Transverse colon (tissue), 4 donors: ENCODE measurements at places on chromosomes 4 and X. TPM values are rescaled to one million over a fixed set of nuclear protein-coding genes. Genes with fewer than 3 reads are reported as not detected.

The CAPN6 gene
- total RNA-seq, result 6.7 TPM

The SMIM10L2A gene
- 0.41 TPM for total RNA-seq

The MAGEB1 gene
- total RNA-seq, result not detected

The PPP1R2C gene
- not detected for total RNA-seq

The KLHL8 gene
- total RNA-seq, result 9.4 TPM

The CDKL2 gene
- total RNA-seq, result 7.6 TPM

DNA sequence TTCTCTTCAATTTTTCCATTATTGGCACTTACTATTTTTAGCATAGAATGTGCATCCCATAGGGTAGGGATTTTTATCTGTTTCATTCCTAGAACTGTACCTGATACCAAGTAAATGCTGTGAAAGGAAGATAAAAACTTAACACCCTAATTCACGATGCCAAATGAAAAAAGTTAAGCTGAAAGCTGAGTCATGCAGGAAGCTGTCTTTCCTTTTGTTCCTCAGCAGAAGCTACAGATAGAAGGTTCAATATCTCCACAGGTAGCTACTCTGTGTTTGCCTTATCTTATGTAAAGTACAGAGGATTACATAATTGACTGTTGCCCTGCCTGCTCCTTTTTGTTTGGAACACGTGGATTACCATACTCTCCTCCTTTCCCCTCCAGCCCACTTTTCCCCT, 77.0 kb downstream of the LRP2BP start:
- H3K27me3 ChIP-seq, result no peaks in the 10 kb centered on the region
- H3K4me1 ChIP-seq, result no peaks in the 10 kb centered on the region
- H3K27ac ChIP-seq, result no peak overlapping the region

DNA sequence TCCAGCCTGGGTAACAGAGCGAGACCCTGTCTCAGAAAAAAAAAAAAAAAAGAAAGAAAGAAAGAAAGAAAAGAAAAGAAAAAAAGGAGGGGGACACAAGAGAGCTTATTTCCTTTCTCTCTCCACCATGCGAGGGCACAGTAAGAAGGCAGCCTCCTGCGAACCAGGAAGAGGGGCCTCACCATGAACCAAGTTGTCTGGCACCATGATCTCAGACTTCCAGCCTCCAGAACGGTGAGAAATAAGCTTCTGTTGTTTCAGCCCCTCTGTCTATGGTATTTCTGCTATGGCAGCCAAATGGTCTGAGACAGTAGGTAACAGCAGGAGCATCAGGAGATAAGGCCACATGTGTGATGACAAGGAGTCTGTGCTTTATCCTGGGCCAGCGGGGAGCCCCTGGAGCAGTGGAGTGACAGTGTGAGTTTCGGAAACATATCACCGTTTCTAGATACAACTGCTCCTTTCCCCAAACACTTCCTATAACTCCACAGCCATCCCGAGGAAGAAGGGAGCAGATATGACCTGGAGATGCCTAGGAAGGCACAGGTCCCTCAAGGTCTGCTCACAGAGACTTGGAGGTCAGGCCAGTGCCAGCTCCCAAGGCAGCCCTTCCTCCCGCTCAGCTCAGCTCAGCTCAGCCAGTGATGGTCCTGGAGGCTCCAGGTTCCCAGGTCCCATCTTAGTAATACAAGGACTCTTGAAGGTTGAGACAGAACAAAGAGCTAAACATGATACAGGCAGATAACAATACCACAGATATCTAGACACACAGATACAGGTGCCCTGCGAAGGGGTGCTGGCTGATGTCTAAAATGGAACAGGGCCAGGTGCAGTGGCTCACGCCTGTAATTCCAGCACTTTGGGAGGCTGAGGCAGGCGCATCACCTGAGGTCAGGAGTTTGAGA, 17.7 kb downstream of the JAKMIP1 start:
- H3K27me3 ChIP-seq, result no peaks in the 10 kb centered on the region
- H3K4me3 ChIP-seq, result no peak overlapping the region
- no peak overlapping the region for H3K27ac ChIP-seq

GRCh38 chr4:43330288-43330687, 437.8 kb downstream of the GRXCR1 start:
- H3K4me1 ChIP-seq, result no peaks in the 10 kb centered on the region
- no peak overlapping the region for H3K4me3 ChIP-seq
- no peak overlapping the region for H3K27ac ChIP-seq
- no peaks in the 10 kb centered on the region for H3K27me3 ChIP-seq

GRCh38 chr4:67727124-67727850, 26.3 kb upstream of the UBA6 start:
- no peak for DNase-seq
- H3K27ac ChIP-seq, result no peak overlapping the region
- H3K36me3 ChIP-seq, result no peaks in the 10 kb centered on the region
- H3K4me1 ChIP-seq, result no peaks in the 10 kb centered on the region

DNA sequence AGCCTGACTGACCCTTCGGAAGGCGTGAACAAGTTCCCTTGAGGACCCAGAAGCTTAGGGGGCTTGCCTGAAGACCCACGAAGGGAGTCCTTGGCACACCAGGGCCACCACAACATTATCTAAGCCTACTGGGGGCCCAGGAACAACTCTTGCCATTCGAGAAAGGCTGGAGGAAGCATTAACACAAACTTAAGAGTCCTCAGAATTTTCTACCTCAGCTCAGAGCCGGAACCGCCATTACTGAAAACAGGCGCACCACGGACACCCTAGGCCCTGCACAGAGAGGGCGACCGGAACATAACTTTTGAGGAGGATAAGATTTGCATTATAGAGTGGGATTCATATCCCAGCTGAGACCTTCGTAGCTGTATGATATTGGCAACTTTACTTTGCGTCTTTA, 229.1 kb downstream of the ADAM29 start:
- no peak overlapping the region for H3K27ac ChIP-seq
- no peaks in the 10 kb centered on the region for H3K27me3 ChIP-seq
- no peak for DNase-seq

- H3K4me3 ChIP-seq, result no peak overlapping the region
- peaks cover 44% of the 10 kb centered on the region for H3K4me1 ChIP-seq
- peak overlapping the region; percentile 45 for H3K27ac ChIP-seq
- no peaks in the 10 kb centered on the region for H3K36me3 ChIP-seq
- no peak for DNase-seq
These were observed 200.3 kb downstream of the PDGFC start for GRCh38 chr4:156771171-156771837.

- H3K4me3 ChIP-seq, result no peak overlapping the region
- no peaks in the 10 kb centered on the region for H3K27me3 ChIP-seq
- H3K27ac ChIP-seq, result no peak overlapping the region
- no peaks in the 10 kb centered on the region for H3K36me3 ChIP-seq
- peaks cover 15% of the 10 kb centered on the region for H3K4me1 ChIP-seq
These were observed 17.8 kb downstream of the CTBP1 start for GRCh38 chr4:1230971-1231636.

DNA sequence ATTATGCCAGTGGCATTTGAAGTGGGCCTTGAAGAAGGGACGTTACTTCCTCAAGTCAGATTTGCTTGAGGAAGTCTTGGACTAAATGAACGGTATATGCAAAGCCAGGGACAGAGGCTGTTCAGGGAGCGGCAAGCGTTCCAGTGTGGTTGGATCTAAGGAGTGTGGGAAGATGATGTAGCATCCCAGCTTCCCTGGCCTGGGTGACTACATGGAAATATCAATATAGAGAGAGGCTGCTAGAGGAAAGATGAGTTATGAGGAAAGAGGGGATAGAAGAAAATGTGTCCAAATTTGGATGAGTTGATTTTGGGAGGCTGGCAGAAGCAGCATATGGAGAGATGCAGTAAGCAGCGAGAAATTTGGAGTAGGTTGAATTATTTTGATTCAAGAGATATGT, 432.5 kb upstream of the TENM3 start:
- H3K4me1 ChIP-seq, result no peaks in the 10 kb centered on the region
- H3K27me3 ChIP-seq, result no peaks in the 10 kb centered on the region
- H3K27ac ChIP-seq, result no peak overlapping the region

GRCh38 chr4:113481820-113482219, 279.7 kb downstream of the CAMK2D start:
- no peak overlapping the region for H3K27ac ChIP-seq
- no peaks in the 10 kb centered on the region for H3K27me3 ChIP-seq
- DNase-seq, result no peak
- H3K36me3 ChIP-seq, result no peaks in the 10 kb centered on the region
- no peak overlapping the region for H3K4me3 ChIP-seq
- H3K4me1 ChIP-seq, result no peaks in the 10 kb centered on the region

GRCh38 chr4:56156141-56156540, 207.4 kb downstream of the CEP135 start:
- no peak overlapping the region for H3K4me3 ChIP-seq
- no peaks in the 10 kb centered on the region for H3K4me1 ChIP-seq
- no peak overlapping the region for H3K27ac ChIP-seq

- H3K27ac ChIP-seq, result no peak overlapping the region
- H3K27me3 ChIP-seq, result no peaks in the 10 kb centered on the region
- H3K4me3 ChIP-seq, result no peak overlapping the region
- no peaks in the 10 kb centered on the region for H3K36me3 ChIP-seq
- no peaks in the 10 kb centered on the region for H3K4me1 ChIP-seq
These were observed 498.4 kb downstream of the MID1IP1 start for GRCh38 chrX:39299615-39300014.

DNA sequence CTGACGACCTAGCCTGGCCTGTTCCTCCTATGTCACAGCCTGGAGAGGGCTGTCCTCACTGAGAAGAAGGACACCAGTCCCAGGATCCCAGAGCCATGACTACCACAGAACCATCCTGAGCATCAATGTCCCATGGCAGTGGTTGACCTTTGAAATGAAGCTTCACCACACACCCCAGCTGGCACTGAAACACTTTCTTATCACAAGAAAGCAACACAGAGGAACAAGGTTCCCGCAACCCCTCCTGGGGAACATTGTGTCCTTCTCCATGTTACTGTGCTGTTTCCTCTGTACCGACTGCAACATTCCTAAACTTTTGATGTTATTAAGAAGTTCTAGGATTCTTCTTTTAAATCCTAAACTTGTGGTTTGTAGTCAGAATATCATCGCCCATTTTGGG, 21.2 kb upstream of the FAM156A start:
- no peaks in the 10 kb centered on the region for H3K4me1 ChIP-seq
- H3K27me3 ChIP-seq, result no peaks in the 10 kb centered on the region
- no peak overlapping the region for H3K27ac ChIP-seq
- no peak overlapping the region for H3K4me3 ChIP-seq

DNA sequence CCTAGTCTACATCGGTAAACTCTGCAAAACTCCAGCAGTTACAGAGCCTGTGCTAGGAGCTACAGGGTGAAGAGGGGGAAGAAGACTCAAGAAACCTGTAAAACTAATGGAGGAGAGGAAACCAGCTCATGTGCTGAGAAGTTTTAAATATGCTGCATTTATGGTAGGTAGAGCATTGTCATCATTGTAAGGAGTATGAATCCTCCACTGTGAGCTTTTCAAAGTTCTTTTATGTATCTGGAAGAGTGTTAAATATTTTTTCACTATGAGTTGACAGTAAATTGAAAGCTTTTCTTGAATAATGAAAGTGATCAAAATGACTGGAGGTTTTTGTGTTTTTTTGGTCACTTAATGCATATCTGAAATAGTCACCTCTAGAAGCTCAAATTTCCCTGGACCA, 46.2 kb downstream of the SEPTIN11 start:
- H3K4me1 ChIP-seq, result no peaks in the 10 kb centered on the region
- no peaks in the 10 kb centered on the region for H3K36me3 ChIP-seq
- H3K4me3 ChIP-seq, result no peak overlapping the region
- no peaks in the 10 kb centered on the region for H3K27me3 ChIP-seq
- no peak overlapping the region for H3K27ac ChIP-seq
- no peak for DNase-seq

GRCh38 chr4:106116025-106116424, 200.0 kb downstream of the TBCK start:
- H3K4me3 ChIP-seq, result no peak overlapping the region
- peaks cover 1% of the 10 kb centered on the region for H3K36me3 ChIP-seq
- DNase-seq, result no peak
- no peaks in the 10 kb centered on the region for H3K4me1 ChIP-seq
- H3K27ac ChIP-seq, result no peak overlapping the region
- no peaks in the 10 kb centered on the region for H3K27me3 ChIP-seq

DNA sequence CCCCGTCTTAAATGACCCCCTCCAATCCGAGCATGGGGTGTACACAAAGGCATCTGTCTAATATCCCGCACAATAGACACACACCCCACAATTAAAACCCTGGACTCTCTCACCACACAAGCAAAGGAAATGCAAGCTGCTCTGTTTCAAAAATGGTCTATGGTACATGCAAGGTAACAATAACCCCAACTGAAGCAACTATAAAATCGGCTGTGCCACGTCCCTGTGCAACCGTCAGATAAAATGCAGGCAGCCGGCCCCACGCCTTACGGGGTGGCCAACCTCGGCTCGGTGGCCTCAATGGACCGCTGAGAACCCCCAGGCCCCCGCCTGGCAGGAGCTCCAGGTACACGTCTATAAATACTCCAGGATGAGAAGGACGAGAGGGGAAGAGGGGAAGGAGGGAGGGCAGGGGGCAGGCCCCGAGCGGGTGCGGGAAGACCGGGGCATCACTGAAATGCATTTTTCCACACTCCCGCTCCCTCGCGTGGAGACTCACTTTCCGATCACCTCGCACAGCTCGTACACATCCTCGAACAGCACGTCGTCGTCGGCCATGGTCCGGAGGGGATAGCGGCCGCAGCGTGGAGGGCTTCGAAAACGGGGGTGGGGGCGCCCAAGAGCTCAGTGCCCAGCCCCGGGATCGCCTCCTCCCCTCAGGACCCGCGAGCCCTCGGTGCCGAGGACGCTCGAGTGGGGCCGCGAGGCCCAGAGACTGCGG, 763 bp downstream of the CASK start:
- peak; percentile 21 for DNase-seq
- no peaks in the 10 kb centered on the region for H3K27me3 ChIP-seq
- H3K4me3 ChIP-seq, result peak overlapping the region; percentile 68
- H3K4me1 ChIP-seq, result no peaks in the 10 kb centered on the region
- H3K36me3 ChIP-seq, result no peaks in the 10 kb centered on the region

DNA sequence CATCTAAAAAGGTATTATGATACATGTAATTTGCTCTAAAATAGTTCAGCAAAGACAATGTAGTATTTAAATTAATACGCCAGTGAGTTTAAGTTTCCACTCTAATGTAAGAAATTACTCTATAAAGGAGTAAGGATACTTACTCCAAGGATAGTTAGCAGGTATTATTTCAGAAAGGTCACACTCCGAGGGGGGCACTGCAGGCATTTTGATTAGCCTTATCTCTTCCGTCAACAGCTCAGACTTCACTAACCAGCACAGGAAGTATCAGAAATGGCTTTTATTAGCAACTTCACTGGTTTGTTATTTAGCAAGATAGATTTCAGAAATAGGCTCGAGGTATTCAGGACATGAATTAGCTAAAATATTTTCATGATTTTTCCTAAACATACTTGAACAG, 127.0 kb downstream of the COX18 start:
- no peak for DNase-seq
- no peak overlapping the region for H3K27ac ChIP-seq
- H3K27me3 ChIP-seq, result no peaks in the 10 kb centered on the region
